ENCODE measurements at places on chromosomes 4 and X.

DNA sequence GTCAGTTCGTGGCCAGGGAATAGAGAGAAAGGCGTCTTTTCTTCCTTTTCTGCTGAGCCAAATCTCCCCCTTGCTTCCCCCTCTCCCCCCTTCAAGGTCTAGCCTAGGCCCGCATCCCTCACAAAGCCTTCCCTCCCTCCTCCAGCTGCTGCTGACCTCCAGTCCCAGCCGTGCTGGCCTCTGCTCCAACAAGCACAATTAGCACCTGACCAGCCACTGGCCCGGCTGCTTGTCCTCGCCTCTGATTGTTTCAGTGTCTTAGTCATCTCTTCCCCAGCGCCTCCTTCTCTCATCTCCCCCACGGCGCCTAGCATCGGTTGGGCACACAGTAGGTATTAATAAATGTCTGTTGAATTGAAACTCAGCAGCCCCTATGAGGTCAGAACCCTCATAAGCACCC lies 4.2 kb downstream of the ELF4 start:
- DNase-seq, result no peak

DNA sequence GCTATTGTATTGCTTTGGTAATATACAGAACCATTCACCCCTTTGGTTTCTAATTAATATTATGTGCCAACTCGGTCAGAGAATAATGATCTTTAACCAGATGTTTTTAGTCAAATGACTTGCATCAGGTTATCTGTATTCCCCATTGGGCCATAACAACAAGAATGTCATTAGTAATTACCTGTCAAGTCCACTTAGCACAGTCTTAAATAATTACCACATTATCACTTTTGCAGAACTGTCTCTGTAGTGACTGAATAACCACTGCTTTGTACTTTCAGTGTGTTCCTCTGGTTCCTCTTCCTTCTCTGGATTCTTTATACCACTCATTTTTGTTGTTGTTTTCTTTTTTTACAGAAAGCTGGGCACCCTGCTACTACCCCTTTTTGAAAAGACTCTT lies 257.7 kb upstream of the SPOCK3 start:
- no peak for DNase-seq

DNA sequence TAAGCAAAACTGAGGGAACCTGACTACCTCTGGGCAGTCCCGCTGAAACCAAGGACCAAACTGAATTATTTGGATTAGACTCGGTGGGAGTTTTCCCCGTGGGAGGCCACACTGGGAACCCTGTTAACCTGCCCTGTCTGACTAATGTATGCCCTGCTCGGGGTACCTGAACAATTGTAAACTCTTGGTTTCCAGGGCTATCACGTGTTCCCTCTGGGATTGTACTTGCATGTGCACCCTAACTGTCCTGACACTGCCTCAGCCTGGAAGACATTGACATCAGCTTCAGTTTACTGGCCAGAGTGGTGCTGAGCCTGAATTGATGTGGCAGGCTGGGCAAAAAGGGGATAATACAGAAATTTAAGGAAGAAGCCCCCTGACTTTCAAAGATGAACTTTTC lies 20.1 kb upstream of the ZNF41 start:
- no peak for DNase-seq

DNA sequence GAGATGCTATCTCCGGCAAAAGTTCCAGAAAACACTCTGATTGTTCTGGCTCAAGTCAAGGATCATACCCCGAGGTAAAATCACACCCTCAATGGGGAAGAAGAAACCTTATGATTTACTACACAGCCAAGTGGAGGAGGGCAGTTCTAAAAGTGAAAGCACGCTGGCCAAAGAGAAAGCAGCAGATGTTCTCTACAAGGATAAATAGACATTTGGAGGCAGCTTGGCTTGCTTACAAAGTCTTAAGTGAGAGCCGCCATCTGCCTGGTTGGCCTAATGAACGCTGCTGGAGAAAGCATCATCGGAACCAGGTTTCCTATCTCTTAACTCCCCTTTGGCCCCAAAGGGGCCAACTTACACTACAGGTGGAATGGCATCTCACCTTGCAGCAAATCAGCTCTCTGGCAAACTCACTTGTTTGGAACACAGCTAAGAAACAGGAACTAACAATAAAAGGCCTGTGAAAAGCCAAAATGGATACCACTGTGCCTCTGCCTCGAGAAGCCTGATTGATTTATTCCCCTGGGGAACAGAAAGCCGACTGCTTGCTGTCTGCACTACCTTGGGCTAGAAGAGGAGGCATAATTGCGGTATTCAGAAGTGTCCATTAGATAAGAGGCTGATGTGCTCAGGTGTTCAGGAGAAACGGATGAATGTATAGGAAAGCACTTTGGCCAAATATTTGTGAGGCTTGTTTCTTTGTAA lies 22.8 kb downstream of the FRAS1 start:
- no peak for DNase-seq

DNA sequence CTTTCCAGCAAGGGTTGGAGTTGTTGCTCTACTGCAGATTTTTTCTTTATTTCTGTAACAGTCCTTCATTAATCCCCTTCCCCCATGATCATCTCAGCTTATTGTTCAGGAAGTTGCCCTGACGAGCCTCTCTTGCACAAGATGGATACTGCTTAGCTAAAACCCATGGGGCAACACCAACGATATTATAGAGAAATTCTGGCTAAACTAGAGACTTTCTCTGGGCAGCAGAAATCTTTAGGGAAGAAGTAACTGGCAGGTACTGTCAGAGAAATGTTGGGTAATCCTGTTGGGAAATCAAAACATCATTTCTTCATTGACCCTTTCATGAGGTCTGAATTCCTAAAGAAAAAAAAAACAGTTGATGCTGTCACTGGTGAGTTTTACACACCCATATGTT lies 921.3 kb downstream of the NLGN4X start:
- DNase-seq, result no peak

DNA sequence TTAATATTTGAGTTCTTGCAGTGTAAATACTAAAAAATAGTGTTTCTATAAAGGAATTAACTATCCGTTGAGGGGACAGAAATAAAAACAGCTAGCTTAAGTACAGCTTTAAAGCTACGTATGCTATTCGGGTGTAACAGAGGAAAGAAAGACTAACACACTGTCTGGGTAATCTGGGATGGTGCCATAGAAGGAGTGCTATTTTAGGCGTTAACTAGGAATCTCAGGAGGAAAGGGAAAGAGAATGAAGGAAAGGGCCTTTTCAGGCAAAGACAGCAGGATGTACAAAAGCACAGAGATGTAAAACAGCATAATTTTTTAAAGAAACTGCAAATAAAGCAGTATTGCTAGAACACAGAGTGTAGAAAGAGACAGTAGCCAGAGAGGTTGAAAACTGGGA lies 161.8 kb downstream of the RAP1GDS1 start:
- DNase-seq, result no peak

GRCh38 chr4:52367282-52367830 lies 291.7 kb downstream of the USP46 start:
- DNase-seq, result no peak

GRCh38 chr4:92651536-92651935 lies 347.8 kb downstream of the GRID2 start:
- DNase-seq, result no peak

DNA sequence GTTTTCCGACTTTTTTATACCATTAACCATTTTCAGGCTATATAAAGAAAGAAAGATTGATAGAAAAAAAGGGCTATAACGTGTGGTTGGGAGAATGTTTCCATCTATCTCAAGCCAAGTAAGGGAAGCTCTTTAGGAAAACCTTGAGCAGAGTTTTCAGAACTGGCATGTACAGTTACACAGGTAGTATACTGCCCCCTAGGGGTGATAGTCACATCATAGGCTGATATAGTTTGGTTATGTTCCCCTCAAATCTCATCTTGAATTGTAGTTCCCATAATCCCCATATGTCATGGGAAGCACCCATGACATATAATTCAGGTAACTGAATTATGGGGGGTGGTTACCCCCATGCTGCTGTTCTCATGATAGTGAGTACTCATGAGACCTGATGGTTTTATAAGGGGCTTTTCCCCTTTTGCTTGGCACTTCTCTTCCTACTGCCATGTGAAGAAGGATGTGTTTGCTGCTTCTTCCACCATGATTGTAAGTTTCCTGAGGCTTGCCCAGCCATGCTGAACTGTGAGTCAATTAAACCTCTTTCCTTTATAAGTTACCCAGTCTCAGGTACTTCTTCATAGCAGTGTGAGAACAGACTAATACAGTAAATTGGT lies 186.8 kb downstream of the TMA16 start:
- peak; percentile 22 for DNase-seq

- no peak for DNase-seq
Measured at GRCh38 chrX:323721-324628, 5.4 kb upstream of the GTPBP6 start.

DNA sequence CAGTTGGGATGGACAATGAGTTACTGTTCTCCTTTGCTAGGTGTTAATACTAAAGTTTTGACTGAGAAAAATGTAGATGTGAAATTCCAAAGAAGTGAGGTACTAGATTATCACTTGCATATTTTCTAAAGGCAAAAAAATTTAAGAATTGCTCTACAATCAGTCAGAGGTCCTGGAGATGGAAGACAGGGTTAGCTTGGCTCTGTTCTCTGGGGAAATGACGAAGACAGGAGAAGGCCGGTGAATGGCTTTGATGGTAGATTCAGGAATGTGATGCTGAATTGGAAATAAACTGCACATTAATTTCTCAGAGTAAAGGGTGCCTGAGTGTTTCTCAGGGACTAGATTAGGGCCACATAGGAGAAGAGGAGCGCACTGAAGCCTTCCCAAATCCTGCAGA lies 214.0 kb upstream of the LEF1 start:
- no peak for DNase-seq

GRCh38 chr4:87502580-87503238 lies 26.5 kb downstream of the SPARCL1 start:
- peak; percentile 86 for DNase-seq

GRCh38 chr4:52173470-52174045 lies 122.5 kb downstream of the SPATA18 start:
- DNase-seq, result no peak

DNA sequence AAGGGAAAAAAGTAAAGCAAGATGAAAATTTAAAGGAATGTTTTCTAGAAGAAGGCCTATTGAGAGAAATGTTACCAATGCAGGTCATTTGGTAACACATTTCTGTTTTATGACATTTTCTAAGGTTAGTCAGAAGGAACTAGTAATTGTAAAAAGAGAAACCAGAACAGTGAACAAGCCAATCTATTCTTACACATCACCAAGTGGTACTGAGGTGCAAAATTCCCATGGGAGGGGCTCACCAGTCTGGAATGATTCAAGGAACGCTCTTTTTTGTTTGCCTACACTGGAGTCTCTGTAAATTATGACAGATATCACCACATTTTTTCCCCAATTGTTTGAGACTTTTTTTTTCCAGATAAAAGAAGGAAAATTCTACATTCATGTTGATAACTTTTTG lies 404.7 kb upstream of the CNKSR2 start:
- no peak for DNase-seq

DNA sequence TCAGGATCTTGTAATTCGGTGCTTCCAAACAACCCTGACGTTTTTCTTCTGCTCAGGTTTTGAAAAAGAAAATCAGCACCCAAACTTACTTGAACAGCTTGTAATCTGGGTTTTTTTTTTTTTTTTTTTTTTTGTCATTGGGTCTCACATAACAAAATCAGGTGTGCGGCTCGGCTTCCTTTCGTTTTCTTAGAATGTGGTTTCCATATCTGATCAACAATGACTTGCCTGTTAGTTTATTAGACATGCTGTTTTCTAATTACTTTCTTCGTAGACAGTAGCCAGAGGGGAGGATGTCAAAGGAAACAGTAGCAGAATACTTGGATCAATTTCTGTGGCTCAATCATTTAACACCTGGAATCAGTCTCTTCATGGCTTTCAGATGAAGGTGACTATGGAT lies 890 bp upstream of the FREM3 start:
- no peak for DNase-seq

- no peak for DNase-seq
Measured at GRCh38 chrX:103220511-103221323, 5.8 kb downstream of the BEX4 start.

GRCh38 chr4:152784490-152785350 lies 5.0 kb downstream of the ARFIP1 start:
- DNase-seq, result no peak

GRCh38 chrX:78124307-78124706 lies 15.1 kb downstream of the TAF9B start:
- no peak for DNase-seq

DNA sequence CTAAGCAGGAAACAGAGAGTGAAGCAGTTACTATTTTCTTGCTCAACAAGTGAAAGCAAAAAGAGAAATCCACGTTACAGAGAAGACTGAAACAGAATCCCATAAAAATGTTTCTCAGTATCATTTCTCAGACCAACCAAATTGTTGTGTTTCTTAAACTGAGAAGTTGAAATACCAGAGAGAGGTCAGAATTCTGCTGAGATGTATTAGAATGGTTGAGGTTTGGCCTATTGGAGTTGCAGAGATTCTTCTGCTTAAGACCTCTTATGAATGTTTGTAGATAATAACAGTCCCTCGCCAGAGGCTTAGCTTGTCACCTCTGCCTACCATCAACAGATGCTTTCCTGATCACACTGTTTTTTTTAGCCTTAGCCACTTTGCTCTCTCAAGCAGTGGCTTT lies 481.4 kb downstream of the TRIML1 start:
- no peak for DNase-seq

DNA sequence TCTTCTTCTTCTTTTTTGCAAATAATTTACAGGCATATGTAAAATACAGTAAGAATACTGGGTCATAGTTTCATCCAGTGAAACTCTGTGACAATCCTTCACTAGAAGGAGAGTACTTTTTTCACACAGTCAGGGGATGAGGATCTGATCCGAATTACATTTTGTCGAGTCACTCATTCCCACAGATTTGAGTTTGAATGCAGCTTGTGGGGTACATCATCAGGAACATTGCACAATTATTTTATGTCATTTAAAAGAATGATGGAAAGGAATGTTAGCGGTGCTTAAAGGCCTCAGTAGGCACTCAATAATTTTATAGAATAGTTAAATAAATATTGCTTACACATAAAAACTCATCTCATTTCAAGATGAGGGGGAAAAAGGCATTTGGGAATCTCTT lies 88.6 kb downstream of the CHRNA9 start:
- DNase-seq, result no peak

- DNase-seq, result peak; percentile 14
Measured at GRCh38 chr4:47686294-47686872, 151.5 kb downstream of the CORIN start.

DNA sequence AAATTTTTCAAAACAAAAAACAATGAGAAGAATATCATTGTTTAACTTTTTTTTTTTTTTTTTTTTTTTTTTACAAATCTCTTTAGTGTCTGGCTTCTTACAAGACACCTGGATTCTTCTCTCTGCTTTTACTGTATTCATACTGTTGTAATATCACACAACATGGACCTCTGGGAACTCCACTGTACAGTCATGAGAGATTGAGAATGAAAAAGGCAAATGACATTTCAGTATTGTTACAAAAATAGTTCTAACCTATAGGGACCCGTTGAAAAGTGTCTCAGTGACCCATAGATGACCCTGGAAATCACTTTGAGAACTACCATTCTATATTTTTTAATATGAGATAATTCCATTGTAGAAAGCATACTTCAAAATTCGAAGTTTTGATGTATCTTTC lies 124.4 kb downstream of the SLIT2 start:
- no peak for DNase-seq

GRCh38 chr4:126957987-126958386 lies 674.8 kb upstream of the INTU start:
- no peak for DNase-seq

- no peak for DNase-seq
Measured at GRCh38 chrX:107197319-107197718, 8.9 kb downstream of the NUP62CL start.
